T-cell (primary cell): ENCODE measurements at places on chromosomes 6 and 20.

DNA sequence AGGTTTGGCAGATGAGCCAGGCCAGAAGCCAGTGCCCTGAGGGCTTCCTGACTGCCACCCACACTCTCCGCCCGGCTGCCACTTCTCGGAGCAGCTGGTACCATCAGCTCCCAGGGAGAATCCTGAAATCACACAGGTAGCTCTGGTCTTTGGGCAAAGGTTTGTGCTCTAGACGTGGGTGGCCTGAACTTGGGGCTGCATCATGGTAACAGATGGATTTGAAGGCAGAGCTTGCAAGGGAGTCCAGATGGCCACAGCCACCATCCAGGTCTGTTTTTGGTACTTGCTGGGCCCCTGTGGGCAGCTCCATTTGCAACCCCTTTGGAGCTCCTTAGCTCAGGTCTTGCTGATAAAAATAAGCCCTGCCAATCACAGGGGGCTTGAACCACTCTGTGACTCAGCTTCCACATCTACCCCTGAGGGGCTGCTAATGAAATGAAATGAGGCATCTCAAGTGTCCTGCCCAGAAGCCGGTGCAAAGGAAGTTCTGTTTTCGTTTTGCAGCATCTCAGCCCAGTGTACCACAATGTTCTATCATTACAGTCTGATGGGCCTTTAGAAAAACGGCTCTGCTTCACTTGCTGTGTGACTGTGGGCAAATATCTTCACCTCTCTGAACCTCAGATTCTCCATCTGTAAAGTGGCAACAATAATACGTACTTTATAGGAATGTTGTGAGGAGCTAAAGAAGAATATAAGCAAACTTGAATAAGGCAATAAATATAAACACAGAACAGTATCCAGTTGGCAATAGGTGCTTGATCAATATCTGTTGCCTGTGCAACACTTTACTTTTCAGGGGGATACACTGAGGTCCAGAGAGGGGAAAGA is 25.1 kb upstream of the CDH22 start:
- DNase-seq: no peak

- DNase-seq: no peak
These were observed 320 bp downstream of the RIMS4 start for GRCh38 chr20:44810061-44810390.

- DNase-seq: no peak
These were observed 917.7 kb downstream of the PHF3 start for GRCh38 chr6:64553249-64553786.

GRCh38 chr20:30611239-30611984 is 646.1 kb upstream of the DEFB115 start:
- DNase-seq: no peak

DNA sequence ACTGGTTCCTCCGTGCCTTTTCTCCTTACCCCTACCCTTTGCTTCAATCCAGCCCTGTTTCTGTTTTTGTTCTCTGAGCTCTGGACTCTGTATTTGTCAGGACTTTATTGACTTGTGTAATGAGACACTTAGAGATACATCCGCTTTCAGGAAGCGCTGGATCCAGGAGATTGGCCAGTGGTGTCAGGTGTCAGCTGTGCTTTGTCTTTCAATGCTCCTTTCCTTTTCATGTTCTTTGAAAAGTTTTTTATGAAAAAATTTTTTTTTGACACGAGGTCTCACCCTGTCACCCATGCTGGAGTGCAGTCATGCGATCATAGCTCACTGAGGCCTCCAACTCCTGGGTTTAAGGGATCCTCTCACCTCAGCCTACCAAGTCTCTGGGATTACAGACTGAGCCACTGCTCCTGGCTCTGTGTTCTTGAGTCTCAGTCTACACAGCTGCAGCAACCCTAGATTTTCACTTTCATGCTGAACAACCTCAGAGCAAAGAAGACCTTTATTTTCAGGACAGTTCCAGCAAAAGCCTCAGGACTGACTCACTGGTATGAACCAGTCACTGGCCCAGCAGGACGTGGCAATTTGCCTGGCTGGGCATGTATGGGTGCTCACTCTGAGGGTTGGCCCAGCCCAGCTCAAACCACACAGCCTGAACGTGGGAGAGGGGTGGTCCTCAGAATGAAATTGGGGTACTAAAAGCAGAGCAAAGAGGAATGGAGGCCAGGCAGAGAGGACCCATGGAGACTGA is 108.5 kb downstream of the DHX35 start:
- no peak for DNase-seq

GRCh38 chr20:38854654-38855066 is 49.2 kb downstream of the PPP1R16B start:
- DNase-seq: no peak

GRCh38 chr20:8362457-8362856 is 230.4 kb downstream of the PLCB1 start:
- DNase-seq: no peak

GRCh38 chr6:2448826-2449571 is 203.6 kb upstream of the GMDS start:
- no peak for DNase-seq

DNA sequence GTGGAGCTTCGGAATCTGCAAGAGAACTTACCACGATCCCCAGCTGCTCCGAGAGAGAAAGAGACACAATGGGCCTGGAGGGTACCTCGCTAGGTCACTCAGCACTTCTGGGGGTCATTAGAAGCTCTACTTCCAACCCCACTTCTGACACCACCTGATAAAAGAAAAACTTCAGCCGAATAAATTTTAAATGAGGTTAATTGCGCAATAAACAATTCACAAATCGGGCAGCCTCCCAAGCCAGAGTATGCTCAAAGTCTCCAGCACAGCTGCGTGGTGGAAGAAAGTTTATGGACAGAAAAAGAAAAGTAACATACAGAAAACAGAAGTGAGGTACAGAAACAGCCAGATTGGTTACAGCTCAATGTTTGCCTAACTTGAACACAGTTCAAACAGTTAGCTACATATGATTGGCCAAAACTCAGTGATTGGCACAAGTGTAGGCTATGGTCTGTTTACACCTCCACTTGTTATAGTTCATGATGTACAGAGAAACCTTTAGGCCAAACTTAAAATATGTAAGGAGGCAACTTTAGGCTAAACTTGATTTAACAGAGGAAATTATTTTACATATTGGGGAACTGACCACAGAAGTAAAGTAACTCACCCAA is 52.6 kb downstream of the COL11A2 start:
- no peak for DNase-seq

DNA sequence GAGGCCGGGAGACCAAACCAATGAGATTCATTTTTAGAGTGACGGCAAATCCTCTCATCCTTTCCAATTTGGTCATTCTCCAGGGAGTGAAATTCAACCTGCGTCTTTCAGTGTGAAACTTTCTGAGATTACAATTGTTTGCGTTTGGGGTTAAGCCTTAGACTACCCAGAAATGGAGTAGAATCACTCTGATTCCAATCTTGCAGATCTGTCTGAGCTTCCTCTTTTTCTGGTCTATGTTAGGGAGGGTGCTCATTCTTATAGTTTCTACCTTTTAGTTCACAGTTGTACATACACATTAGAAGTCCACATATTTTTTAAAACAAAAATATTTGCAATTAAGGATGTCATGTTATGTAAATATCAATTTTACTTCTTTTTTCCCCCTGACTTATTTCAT is 183.0 kb upstream of the PHACTR1 start:
- no peak for DNase-seq

- no peak for DNase-seq
These were observed 72.8 kb upstream of the ADTRP start for GRCh38 chr6:11851387-11851786.

GRCh38 chr6:104400844-104401243 is 458.9 kb downstream of the HACE1 start:
- no peak for DNase-seq

DNA sequence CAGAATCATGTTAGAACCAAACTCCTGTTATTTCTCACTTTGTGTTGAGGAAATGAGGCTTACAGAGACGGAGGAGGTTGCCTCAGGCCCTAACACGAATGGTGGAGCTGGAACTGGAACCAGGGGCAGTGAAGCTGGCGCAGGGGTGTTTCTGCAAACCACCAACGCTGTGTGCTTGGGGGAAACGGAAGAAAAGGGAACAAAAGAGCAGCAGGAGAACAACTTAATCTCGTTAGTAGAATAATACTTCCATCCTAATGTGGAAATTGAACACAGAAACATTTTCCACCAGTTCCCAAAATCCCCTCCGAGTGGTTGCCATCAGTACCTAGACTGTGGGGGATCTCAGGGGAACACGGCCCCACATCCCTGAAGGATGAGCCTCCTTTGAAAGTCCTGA is 103.4 kb upstream of the FRMD1 start:
- no peak for DNase-seq

DNA sequence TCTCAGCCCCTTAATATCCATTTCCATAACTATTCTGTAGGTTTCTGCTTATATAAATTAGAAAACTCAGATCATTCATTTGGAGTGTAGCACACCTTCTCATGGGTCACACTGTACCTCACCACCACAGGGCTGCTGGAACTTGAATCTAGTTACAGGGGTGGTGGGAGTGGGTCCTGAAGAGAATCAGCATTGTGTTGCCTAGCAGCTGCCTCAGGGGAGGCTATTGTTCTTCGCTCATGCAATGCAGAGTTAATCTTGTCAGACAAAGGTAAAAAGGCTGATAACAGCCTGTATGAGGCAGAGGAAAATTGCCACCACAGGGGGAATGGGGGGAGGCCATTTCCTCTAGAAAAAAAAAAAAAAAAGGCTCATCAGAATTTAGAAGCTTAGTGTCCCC is 496.0 kb upstream of the ADGRB3 start:
- DNase-seq: no peak

GRCh38 chr6:97218912-97219311 is 64.1 kb downstream of the MMS22L start:
- DNase-seq: no peak

- DNase-seq: no peak
These were observed 572.9 kb upstream of the NOX3 start for GRCh38 chr6:156028335-156029131.

- DNase-seq: no peak
These were observed 45.7 kb upstream of the RNF24 start for GRCh38 chr20:4060856-4061695.
